ENCODE measurements at places on chromosomes 1 and 21.

DNA sequence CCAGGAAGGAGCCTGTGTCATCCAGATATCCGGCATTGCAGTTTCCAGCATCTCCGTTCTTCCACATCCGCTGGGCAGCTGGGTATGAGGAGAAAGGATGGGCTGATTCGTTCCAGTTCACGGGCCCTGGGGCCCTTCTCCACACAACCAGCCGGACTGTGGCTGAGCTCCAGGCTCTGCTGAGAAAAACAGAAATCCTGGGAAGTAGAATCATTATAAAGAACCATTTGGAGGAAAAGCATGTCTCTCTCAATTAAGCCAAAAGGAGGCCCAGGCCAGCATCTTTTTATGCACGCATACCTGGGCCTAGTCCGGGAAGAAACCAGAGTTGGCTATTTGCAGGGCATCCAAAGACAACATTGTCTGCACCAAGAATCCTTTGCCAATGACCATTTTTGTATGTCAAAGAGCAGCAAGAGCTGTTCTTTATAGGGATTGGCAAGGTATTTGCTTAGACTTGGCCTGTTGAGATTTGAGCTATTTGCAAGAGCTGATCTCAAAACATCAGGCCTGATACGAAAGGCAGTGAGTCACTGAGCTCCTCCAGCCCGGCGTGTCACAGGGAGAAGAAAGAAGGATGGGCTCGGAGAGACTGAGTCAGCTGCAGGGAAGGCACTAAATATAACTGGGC, 84.9 kb upstream of the ARHGEF16 start:
- no peak for DNase-seq

DNA sequence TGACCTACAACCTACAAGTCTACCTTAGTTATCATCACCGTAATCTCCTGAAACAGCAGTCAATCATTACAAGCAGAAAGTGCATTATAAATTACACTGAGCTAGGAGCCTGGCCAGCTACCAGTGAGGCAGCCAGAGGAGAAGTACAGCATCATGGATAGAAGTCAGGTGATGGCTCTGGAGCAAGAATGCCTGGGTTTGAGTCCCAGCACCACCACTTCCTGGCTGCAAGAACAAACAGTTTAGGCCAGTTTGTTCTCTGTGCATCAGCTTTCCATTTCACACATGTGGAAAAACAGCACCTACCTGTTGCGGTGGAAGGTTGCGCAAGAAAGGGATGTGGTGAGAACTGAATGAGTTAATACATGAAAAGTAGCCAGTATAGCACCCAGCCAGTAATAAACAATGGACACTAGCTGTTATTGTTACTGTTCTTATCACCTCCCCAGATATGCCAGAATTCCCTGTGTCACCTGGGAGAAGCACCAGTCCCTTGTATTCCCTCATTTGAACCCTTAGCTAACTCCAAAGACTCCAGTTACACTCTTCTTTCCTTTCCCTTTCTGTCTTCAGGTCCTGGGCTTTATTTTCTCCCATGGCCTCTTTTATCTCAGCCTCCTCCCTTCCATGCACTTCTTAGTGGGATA, 9.0 kb downstream of the CREG1 start:
- no peak for DNase-seq

DNA sequence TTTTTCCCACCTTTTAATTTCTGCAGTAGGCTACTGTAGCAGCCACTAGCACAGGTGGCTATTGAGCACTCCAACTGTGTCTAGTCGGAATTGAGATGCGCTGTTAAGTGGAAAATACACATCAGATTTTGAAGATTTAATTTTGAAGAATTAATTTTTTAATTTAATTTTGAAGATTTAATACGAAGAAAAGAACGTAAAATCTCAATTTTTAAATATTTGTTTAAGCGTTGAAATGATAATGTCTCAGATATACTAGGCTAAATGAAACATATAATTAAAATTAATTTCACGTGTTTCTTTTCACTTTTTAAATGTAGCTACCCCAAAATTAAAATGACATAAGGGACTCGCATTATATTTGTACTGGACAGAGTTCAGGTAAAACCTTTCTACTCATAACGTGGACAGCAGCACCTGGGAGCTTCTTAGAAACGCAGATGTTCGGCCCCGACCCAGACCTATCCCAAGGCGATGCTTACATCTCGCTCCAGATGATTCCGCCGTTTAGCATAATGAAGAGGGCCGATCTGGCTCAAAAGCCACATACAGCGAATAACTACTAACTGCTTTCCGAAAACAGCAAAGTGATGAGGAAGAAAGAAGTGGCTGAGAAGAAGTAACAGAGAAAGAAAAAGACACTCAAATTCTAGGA, 717 bp downstream of the CRYZL1 start:
- DNase-seq = no peak

- no peak for DNase-seq
Observed at GRCh38 chr1:159509440-159510228, 26.2 kb downstream of the OR10J5 start.

DNA sequence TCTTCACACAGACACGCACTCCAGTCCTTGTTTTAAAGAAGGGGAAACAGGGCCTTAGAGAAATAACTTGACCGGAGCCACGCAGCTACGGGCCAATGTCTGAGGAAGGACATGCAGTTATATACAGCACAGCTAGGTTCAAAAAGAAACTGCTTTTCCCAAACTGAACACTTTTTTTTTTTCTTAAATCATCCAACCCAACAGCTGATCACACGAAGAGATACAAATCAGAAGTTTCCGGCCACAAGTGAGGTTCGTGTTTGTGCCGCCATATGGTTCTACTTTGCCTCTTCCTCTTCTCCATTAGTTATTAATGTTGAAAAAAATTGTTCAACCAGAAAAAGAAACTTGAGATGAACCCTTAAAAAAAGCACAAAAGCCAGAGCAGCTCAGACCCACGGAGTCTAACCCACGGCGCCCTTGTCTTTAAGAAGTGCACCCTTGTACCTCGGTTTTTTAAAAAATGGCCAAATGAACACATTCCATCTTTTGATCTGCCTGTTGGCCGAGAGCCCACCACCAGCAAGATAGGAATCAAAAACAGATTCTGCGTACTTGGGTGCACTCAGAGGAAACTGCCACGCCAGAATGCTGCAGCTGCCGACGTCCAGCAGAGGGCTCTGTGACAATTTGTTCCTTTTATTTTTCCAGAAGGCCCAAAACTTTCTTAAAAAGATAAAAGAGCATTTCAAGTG, 78.9 kb downstream of the SLC66A1 start:
- DNase-seq = peak; percentile 52

- DNase-seq = no peak
Observed at GRCh38 chr1:192571668-192572067, 3.9 kb upstream of the RGS1 start.

DNA sequence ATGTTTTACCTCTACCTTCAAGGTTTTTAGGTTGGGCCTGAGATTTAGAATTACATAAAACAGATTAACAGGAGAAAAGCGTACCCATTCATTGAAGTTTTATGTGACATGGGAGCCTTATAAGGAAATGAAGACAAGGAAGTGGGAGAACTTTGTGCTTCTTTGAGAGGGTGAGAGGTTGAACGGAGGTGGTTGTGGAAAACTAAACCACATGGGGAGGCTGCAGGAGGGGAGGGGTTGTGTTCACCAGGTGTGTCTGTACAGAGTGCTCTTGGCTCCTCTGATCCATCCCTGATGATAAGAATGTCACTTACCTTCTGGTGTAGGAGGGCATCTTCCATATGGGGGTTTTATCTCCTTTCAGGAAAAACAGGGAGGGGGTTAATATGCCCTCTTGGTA, 2.7 kb downstream of the SLX9 start:
- no peak for DNase-seq

DNA sequence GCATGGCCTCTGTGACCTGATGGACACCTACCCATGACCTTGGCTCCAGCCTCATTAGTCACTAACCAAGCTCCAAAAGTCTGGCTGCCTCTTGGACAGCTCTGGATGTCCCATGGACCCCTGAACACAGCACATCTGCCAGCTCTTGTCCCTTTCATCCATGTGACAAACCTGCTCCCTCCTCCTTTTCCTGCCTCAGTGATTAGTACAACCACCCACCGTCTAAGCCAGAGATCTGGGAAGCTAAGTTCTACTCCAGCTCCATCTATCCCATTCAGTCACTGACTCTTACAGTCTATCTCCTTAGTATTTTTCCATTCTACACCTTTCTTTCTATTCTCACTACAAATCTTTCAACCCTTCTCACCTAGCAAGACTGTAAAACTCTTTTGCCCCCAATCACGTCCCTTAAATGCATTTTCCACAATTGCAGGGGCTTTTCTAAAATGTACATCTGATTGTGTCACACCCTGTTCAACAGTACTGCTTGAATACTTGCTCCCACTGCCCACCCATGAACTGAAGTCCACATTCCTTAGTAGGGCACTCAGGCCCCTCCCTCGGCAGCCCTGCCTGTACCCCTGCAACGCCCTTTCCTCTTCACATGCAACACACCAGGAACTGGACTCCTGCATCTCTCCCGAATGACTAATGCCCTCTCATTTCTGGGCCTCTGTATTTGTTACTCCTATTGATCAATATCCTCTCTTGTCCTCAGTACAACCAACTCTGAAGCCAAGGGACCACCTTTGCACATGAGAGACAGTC, 7.2 kb downstream of the GPN2 start:
- DNase-seq = no peak

- DNase-seq = no peak
Observed at GRCh38 chr1:15758953-15759661, 512 bp downstream of the FBLIM1 start.

DNA sequence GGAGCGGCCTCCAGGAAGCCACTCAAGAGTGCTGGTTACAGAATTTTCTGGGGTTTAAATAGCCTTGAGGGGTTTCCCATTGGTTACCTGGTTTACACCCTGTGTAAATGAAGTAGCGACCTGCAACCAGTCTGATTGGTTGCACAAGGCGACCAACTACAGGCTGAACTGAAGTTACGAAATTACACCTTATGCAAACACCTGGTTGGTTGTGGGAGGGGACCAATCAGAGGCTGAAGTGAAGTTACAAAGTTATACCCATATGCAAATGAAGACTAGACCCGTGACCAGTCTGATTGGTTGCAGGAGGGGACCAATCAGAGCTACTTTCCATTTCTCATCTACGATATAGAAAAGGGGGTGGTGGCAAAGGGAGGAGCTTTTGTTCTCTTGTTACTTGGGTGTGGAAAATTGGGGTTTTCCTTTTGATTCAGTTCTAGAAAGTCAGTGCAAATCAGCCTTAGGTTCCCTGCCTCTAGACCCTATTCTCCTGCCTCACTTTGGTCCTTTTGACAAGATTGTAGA, 22.2 kb upstream of the C1orf174 start:
- no peak for DNase-seq

DNA sequence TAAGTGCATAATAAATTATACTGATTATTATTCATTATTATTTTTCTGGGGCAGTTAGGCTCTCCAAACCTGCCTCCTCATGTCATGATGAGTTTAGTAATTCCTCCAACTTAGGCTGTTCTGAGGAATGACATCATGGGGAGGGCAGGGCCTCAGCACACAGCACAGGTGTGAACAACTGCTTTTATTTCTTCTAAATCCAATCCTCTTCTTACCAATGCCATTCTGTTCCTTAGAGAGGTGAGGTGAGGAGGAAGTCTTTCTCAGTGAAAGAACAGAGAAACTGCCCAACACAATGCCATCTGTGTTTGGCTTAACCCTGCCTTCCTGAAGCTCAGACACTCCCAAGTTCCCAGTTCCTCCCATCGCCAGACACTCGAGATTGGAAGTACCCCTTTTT, 45.4 kb upstream of the WASF2 start:
- no peak for DNase-seq

DNA sequence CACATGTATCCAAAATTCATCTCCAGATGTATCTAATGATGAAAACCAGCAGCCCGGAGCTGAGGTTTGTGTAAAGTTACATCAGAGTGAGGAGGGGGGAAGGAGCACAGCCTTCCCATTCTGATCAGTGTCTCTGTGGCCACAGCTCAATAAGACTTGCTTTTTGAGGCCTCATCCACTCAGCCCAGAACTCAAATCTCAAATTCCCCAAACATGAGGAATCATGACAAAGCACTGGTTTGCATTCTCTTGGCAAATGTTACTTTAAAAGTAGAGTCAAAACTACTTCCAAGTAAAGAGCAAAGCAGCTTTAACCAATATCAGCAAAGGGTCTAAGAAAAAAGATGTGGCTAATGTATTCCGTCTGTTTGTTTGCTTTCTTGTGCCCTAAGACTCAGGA, 30.9 kb downstream of the CCN1 start:
- DNase-seq = no peak

DNA sequence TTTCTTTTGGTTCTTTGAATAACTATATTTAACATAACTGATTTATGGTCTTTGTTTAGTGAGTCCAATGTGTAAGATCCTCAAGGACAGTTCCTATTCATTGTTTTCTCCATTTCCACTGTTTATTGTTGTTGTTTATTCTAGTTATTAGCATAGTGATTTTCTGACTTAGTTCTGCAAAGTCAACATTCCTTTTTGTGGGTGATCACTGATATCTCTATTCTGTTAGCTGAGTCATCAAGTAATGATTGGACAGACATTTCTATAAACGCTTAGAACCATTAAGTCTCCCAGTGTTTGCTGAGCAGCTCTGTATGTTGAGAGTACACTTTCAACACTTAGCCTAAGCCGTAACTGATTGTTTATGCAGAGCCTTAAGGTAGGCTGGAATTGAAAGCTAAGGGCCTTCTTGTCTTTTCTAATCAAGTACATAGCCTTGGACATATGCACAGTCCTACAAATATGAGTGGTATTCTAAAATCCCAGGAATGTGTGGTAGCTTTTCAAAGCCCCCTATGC, 87.1 kb downstream of the SLC5A9 start:
- DNase-seq = no peak

DNA sequence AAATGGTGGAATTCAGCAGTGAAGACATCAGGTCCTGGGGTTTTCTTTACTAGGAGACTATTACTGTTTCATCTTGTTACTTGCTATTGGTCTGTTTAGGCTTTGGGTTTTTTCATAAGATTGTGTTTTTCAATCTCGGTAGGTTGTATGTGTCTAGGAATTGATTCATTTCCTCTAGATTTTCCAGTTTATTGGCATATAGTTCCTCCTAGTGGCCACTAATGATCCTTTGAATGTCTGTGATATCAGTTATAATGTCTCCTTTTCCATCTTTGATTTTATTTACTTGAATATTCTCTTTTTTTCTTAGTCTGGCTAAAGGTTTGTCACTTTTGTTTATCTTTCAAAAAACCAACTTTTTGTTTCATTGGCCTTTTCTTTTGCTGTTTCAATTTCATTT, 233.0 kb downstream of the RWDD3 start:
- no peak for DNase-seq

- no peak for DNase-seq
Observed at GRCh38 chr1:236502579-236502971, 21.2 kb upstream of the LGALS8 start.
